Body of pancreas (tissue), 4 donors: ENCODE measurements at places on chromosomes 5 and 9.
A peak's percentile ranks its signal among the peaks of the same experiment; 100 is the strongest.

GRCh38 chr9:22049411-22049810, 40.3 kb upstream of the CDKN2B start:
- DNase-seq, result no peak

DNA sequence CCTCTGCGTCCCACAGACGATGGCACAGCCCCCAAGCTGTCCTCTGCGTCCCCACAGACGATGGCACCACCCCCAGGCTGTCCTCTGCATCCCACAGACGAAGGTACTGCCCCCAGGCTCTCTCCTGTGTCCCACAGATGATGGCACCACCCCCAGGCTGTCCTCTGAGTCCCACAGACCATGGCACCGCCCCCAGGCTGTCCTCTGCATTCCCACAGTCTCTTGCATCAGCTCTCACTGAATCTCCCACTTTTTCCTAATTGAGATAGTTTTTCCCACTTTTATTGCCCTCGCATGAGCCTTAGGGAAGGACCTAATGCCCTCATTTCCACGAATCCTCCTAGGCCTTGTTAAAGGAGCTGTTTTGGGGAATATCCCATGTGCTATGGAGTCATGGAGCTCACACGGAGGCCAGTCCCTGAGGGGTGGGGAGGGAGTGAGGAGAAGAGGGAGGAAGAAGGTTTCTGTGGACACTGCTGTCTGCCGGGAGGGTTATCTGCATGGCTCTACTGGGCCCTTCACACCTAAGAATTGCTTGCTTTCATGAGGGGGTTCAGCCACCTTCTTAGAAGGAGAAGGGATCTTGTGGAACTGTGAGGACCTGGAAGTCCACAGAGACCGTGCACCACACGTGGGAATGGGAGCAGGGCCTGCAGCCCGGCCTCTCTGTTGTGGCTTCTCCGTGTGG, 58.2 kb upstream of the PTCH1 start:
- DNase-seq, result no peak

- DNase-seq, result peak; percentile 46
These were observed 3.9 kb upstream of the NEURL1B start for GRCh38 chr5:172637110-172637580.

DNA sequence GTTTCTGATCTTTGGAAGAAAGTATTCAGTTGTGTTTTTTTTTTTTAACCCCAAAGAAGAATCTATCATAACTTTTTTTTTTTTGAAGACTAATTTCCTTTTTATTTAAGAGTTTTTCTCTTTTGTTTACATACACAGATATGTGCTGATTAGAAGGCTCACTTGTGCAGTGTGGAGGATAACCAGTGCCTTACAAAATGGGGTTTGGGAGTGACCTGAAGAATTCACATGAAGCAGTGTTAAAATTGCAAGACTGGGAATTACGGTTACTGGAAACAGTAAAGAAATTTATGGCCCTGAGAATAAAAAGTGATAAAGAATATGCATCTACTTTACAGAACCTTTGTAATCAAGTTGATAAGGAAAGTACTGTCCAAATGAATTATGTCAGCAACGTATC, 50.3 kb downstream of the FER start:
- DNase-seq, result no peak

- no peak for DNase-seq
These were observed 191.8 kb upstream of the SMC2 start for GRCh38 chr9:103902263-103902662.

GRCh38 chr5:98789029-98789428, 15.6 kb downstream of the RGMB start:
- DNase-seq, result no peak

DNA sequence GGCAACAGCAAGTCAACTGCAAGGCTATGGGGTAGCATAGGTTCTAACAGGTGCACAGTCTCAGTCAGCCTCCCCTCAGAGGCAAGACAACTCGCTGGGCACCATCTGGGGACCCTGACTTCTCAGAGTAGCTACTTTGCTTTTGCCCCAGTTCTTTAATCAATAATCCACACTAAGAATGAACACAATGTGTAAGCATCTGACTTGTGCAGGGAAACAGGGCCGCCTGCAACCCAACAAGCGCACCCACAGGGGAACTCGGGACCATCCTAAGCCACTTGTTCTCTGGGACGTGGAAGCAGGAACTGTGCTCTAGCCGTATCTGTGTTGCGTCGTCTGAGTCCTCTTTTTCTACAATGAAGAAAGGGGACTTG, 1.9 kb downstream of the MOB3B start:
- DNase-seq, result no peak

GRCh38 chr9:122468735-122469134, 9.0 kb downstream of the OR1J1 start:
- no peak for DNase-seq

DNA sequence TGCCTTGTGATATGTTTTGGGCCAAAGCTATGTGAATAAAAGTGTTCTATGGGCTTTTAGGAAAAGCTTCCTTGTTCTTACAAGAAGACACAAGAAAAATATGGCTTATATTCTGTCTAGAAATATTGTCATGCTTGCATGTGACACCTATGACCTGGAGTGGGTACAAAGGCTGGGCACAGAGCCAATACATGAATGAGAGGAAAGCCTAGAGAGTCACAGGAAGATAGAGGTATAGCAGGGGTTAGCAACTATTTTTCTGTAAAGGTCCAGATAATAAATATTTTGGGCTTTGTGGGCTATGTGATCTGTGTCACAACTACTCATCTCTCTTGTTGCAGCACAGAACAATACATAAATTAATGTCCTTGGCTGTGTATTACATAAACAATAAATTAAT, 196.6 kb upstream of the CD180 start:
- no peak for DNase-seq

DNA sequence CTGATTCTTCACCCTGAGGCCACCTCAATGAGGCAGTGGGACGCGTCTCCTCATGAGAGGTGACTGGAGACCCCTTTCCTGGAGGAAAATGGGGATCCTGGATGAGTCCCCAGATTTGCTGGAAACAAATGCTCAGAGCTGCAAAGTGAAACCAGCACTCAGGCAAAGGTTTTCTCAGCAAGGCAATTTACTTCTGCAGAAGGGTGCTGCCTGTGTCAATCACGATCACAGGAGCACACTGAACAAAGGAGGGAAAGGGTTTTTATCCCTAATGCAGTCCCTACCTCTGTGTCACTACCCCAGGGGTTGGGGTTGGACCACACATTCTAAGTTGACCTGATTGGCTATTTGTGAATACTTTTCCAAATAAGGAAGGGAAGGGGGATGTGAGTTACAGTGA, 69.9 kb upstream of the CDK20 start:
- DNase-seq, result no peak

- peak; percentile 53 for DNase-seq
These were observed 136.9 kb upstream of the FBN2 start for GRCh38 chr5:128674837-128675446.

GRCh38 chr9:136889858-136890257, 3.5 kb downstream of the TRAF2 start:
- DNase-seq, result no peak

GRCh38 chr9:91503673-91504081, 80.0 kb upstream of the NFIL3 start:
- no peak for DNase-seq

- DNase-seq, result no peak
These were observed 83.3 kb upstream of the TRIO start for GRCh38 chr5:14059810-14060209.

DNA sequence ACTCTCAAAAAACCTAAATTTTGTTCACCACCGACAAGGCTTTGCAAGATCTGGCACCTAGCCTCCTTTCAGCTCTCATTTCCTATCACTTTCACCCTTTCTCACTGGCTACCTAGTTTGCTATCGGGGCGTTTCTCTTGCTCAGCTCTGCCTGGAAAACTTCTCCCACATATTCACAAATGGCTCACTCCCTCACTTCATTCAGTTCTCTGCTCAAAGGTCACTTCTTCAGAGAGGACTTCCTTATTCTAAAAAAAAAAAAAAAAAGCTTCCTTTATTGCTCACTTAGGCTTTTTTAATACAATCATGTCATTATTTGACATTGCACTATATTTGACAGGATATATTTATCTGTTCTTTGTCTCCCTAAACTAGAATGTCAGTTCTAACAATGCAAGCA, 2.1 kb upstream of the SLC25A46 start:
- no peak for DNase-seq

DNA sequence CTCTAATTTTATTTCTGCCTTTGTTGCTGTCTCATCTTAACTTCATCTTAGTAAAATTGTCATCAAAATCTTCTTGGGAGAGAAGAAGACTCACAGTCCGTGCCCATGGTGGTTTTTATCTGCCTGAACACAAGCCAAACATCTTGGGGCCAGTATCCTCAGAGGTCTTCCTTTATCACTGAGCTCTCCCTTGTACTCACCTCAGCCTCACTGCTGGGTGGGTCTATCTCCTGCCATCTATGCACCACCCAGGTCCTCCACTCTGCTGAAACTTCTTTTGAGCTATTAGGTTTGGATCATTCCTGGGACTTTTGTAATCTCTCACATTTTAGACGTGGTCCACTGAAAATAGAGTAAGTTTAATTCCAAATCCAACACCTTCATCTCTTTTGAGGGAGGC, 116.3 kb upstream of the EPB41L4A start:
- no peak for DNase-seq

DNA sequence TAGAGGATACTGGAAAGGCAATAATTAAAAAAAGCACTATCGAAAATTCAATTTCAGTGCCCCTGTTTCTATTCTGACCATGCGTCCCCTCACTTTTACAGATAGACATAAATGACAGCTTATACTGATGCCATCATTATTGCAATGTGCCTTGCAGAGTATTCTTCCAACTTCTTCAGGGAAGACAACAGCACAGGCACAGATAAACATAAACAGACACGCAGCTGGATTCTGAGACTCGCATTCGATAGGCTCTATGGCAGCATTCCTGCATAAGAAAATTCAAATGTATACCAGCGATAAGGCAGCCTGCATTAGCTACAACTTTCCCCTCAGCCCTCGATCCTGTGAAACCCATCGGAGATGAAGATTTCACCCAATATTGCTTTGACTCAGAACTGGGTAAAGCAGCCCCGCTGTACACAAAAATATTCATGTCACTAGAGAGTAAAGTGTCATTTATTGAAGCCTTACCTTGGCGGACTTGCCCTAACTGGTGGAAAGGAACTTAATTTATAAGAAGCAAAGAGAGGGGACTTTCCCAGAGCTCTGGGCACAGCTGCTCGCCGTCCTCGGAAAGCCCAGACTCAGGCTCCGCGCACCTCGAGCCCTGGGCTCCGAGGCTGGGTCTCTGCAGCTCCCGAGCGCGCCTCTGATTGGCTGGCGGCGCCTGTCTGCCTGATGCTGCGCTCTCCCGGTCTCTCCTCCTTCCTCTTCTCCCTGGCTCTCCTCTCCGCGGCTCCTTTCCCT, at the start of gene CDH18:
Gene CDH18 (minus strand): TSS at position 589 of the 750 bp plus-strand sequence. CDS start 149,214 bp downstream, outside the sequence.
- DNase-seq, result peak; percentile 82

DNA sequence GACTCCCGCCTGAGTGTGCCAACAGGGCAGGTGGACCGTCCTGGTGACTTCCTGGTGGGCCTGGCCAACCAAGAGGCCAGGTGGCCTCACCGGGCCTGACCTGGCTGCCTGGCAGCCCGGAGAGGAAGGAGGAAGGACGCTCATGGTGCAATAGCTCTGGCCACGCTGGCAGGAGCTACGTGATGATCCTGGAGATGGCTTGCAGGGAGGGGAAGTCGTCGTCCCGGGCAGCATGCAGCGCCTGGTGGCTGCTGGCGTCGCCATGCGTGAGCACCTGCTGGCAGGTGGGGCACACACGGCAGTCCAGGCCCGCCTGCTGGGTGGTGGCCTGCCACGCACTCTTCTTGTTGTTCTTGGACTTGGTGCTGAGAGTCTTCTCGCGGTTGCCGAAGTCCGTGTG, 26.3 kb downstream of the SPATA31C1 start:
- no peak for DNase-seq

GRCh38 chr5:64876203-64876602, 107.5 kb downstream of the CWC27 start:
- DNase-seq, result no peak

- DNase-seq, result peak; percentile 34
These were observed 49.6 kb upstream of the OSMR start for GRCh38 chr5:38795986-38796741.

DNA sequence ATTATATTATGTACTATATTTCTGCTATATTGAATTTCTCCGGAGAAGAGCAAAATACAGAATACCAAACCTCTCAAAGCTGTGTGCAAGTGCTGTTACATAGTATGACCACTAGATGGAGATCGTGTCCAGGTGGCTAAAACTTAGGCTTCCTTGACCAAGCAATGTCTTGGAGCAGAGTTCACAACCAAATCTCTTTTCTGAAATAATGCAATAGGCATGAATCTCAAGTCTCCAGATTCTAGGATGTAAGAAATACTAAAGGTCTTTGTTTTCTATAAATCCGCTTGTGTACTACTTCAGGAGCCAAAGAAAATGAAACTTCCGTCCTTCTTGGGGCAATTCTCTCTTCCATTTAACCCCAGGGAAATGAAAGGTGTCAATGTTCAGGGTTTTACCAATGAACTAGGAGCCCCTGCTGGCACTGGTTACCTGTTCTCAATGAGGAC, 181.5 kb upstream of the RAI14 start:
- DNase-seq, result peak; percentile 42

- DNase-seq, result no peak
These were observed 53.2 kb downstream of the MVB12B start for GRCh38 chr9:126379661-126380360.

DNA sequence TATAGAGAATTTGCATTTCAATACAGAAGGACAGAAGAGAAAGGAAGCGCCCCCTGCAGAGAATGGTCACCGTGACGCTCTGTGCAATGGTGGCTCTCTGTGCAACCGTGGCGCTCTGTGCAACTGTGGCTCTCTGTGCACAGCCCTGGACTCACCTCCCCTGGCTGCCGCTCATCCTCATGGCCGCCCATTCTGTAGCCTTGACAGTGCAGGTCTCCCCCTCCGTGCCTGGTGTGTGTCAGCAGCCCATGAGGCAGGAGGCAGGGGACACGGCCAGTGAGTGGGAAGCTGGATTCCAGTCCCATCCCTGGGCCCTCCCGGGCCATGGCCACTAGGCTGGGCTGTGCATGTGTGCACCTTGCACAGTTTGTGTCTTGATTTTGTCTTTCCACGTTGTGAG, 12.0 kb downstream of the EXOC3 start:
- DNase-seq, result no peak

DNA sequence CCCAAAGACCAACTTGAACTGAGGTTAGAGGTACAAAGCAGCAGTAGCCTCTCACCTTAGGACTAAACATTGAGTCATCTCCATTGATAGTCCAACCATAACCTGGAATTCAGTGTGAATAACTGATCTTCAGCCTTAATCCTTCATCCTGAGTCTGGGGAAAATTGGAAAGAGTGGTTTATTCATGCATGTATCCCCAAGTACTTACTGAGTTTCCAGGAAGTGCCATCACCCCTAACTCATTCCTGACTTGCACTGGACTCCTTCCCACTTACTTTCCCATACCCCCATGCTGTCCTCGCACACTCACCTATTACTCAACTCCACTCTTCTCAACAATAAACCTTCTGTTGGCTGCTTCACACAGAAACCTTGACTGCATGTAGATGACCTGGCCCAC, 161.4 kb upstream of the ZNF462 start:
- no peak for DNase-seq
